ENCODE measurements at places on chromosomes 7 and 10. TPM values are rescaled to one million over a fixed set of nuclear protein-coding genes. Genes with fewer than 3 reads are reported as not detected.

- no peaks in the 10 kb centered on the region for H3K4me1 ChIP-seq
- H3K27ac ChIP-seq, result no peak overlapping the region
- no peaks in the 10 kb centered on the region for H3K36me3 ChIP-seq
- no peaks in the 10 kb centered on the region for H3K27me3 ChIP-seq
- no peak overlapping the region for H3K4me3 ChIP-seq
Measured at GRCh38 chr10:61882621-61883370, 18.7 kb upstream of the ARID5B start.

DNA sequence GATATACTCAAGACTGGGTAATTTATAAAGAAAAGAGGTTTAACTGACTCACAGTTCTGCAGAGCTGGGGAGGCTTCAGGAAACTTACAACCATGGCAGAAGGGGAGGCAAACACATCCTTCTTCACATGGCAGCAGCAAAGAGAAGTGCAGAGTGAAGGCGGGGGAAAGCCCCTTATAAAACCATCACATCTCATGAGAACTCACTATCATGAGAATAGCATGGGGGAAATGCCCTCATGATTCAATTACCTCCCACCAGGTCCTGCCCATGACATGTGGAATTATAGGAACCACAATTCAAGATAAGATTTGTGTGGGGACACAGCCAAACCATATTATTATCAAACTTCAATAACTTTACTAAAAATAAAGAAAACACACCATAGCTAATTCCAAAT is 30.4 kb upstream of the JAZF1 start:
- no peaks in the 10 kb centered on the region for H3K27me3 ChIP-seq
- no peak for DNase-seq
- H3K4me1 ChIP-seq, result no peaks in the 10 kb centered on the region
- no peaks in the 10 kb centered on the region for H3K36me3 ChIP-seq
- H3K4me3 ChIP-seq, result no peak overlapping the region

- no peaks in the 10 kb centered on the region for H3K36me3 ChIP-seq
- no peak for DNase-seq
- no peak overlapping the region for H3K27ac ChIP-seq
- H3K4me3 ChIP-seq, result no peak overlapping the region
- H3K27me3 ChIP-seq, result no peaks in the 10 kb centered on the region
- H3K4me1 ChIP-seq, result no peaks in the 10 kb centered on the region
Measured at GRCh38 chr10:127802531-127803095, 65.6 kb downstream of the FOXI2 start.

The PON3 gene
- 36.4 TPM for total RNA-seq

DNA sequence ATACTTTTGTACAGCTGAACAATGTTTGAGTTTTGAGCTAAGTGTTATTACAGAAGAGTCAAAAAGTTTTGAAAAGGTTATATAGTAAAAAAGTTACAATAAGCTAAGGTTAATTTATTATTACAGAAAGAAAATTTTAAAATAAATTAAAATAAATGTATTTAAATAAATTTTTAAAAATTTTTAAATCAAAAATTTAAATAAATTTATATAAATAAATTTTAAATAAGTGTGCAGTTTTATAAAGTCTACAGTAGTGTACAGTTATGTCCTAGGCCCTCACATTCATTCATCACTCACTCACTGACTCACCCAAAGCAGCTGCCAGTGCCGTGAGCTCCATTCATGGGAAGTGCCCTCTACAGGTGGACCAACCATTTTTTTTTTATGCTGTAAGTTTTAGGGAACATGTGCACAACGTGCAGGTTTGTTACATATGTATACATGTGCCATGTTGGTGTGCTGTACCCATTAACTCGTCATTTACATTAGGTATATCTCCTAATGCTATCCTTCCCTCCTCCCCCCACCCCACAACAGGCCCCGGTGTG is 462.9 kb upstream of the ZMIZ1 start:
- H3K4me1 ChIP-seq, result no peaks in the 10 kb centered on the region
- no peaks in the 10 kb centered on the region for H3K27me3 ChIP-seq
- no peak overlapping the region for H3K4me3 ChIP-seq
- DNase-seq, result no peak
- no peaks in the 10 kb centered on the region for H3K36me3 ChIP-seq
- no peak overlapping the region for H3K27ac ChIP-seq

- peak overlapping the region; percentile 97 for H3K27ac ChIP-seq
- no peaks in the 10 kb centered on the region for H3K27me3 ChIP-seq
- peaks cover 24% of the 10 kb centered on the region for H3K4me1 ChIP-seq
- peak overlapping the region; percentile 99 for H3K4me3 ChIP-seq
- DNase-seq, result peak; percentile 69
Measured at GRCh38 chr7:30594048-30594539, 584 bp upstream of the GARS1 start.

The IDI2 gene
- total RNA-seq, result not detected

DNA sequence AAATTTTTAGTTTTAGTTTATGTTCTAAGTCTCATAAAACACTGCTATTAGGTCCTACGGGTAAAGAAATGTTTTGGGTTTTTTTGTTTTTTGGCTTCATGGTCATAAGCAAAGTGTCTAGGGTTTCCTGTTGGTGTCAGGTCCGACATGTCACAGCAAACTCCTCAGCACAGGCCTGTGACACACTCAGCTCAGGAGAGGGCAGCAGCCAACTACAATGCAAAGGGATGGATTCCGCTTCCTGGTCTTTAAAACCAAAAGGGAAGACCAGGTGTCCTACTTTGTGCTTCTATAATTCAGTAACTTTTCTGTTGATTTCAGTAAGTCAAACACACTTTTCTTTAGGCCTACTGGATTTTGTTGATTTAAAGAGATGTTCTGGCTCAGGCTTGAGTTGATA is 83.8 kb upstream of the MACROH2A2 start:
- H3K27me3 ChIP-seq, result no peaks in the 10 kb centered on the region
- H3K36me3 ChIP-seq, result no peaks in the 10 kb centered on the region
- no peaks in the 10 kb centered on the region for H3K4me1 ChIP-seq
- H3K27ac ChIP-seq, result no peak overlapping the region

The XRCC2 gene
- total RNA-seq, result 0.46 TPM

GRCh38 chr7:7924303-7924702 is 44.3 kb upstream of the GLCCI1 start:
- no peaks in the 10 kb centered on the region for H3K4me1 ChIP-seq
- H3K27ac ChIP-seq, result no peak overlapping the region
- DNase-seq, result no peak
- no peaks in the 10 kb centered on the region for H3K27me3 ChIP-seq

The DBNL gene
- total RNA-seq, result 93.7 TPM

- H3K4me3 ChIP-seq, result no peak overlapping the region
- H3K4me1 ChIP-seq, result no peaks in the 10 kb centered on the region
- H3K27ac ChIP-seq, result no peak overlapping the region
- no peaks in the 10 kb centered on the region for H3K27me3 ChIP-seq
- DNase-seq, result no peak
- H3K36me3 ChIP-seq, result no peaks in the 10 kb centered on the region
Measured at GRCh38 chr7:50854831-50855230, 72.1 kb upstream of the GRB10 start.

Data from upper lobe of right lung (tissue), 1 donor.